Fibroblast of skin of back (primary cell): ENCODE measurements at places on chromosomes 3 and 15.

DNA sequence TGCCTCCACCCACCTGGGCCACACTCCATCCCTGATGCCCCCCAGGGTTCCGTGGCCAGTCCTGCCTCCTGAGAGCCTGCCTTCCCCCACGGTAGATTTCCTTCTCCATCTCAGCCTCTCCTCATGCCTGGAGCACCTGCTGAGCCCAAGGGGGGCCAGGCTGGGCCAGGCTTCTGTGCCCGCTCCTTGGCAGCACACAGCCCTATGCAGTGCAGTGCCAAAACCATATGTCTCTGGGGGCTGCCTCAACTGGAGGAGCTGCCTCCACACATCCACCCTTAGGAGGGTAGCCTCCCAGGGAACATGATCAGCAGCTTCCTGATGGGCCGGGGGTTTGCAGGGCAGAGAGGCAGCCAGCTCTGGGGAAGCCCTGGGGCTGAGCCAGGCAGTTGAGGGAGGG lies 24.6 kb upstream of the GATA2 start:
- no peak for DNase-seq

DNA sequence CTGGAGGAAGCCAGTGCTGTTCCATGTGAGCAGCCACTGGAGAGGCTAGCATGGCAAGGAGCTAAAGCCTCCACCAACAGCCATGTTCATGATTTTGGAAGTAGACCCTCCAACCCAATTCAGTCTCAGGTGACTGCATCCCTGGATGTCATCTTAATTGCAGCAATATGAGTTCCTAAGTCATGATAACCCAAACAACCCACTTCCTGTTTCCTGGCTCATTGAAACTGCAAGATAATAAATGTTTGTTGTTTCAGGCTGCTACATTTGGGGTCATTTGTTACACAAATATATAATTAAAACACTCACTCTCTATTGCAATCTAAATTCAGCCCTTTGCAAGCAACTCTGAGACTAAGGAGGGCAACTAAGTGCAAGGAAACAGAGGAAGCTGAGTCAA lies 62.4 kb upstream of the SLC24A5 start:
- DNase-seq, result no peak

DNA sequence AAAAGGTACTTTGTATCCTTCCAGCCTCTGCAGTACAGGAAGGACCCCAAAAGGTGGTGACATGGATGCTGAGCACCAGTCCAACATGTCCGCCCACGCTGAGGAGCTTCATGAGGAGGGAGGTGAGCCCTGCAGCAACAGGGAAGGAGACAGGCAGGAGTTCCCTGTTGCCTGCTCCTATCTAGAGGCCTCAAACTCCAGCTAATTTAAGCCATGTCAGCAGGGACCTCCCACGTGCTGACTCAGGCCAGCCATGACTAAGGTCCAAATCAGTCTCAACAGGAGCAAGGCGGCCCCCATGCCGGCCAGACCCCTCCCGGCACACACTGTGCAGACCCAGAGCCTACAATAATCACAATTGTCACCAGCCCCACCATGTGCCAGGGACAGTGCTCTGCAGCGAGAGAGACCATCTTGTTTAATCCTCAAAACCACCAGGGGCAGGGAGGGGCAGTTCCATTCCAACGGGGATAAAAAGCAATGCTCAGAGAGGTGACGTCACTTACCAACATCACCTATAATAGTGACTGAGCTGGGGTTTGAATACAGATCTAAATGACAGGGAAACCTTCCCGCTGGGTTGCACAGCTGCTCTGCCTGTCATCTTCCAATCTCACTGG lies 54.5 kb upstream of the GATA2 start:
- peak; percentile 75 for DNase-seq

GRCh38 chr3:106575029-106575428 lies 706.2 kb upstream of the CBLB start:
- DNase-seq, result no peak

DNA sequence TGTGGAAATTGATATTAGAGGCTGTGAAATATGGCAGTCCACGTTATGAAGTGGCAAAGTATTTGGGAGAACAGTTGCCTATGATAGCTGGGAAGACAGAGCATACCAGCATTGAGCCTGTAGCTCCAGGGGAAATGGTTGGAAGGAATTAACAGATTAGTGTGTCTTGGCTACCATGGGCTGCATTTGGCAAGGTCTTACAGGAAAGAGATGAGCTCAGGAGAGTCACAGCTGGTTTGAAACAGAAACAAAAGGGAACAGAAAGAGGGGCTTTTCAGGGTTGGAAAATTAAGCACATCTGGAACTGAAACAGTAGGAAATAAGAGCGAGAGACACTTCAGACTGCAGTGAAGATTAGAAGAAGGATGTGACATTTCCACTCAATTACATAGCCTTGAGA lies 141.7 kb downstream of the FBLN2 start:
- no peak for DNase-seq

- no peak for DNase-seq
Measured at GRCh38 chr15:81061490-81062253, 60.9 kb downstream of the TLNRD1 start.

DNA sequence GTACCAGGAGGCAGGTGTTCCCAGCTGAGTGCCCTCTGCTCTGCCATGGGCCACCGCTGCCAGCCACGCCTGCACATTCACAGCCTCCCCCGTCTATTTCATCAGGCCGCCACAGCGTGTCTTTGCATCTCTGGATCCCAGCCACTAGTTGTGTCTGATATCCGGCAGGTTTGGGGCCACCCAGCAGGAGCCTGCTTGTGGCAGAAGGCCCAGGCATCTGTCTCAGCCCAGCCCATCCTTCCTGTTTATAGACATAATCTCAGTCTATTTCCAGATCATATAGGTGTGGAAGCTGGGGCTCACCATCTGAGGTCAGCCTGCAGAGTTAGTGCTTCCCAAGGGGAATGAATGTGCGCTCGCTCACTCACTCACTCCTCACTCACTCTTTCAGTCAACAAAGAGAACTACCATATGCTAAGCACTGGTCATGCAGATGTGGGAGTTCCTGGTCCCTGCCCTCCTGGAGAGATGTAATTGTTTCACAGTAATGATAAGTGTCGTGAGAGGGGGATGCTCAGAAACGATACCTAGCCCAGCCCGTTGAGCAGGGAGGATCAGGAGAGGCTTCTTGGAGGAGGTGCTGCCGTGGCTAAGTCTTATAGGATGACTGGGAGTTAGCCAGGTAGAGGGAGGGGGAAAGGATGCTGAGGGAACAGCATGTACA lies 60.6 kb downstream of the FGD5 start:
- peak; percentile 6 for DNase-seq

DNA sequence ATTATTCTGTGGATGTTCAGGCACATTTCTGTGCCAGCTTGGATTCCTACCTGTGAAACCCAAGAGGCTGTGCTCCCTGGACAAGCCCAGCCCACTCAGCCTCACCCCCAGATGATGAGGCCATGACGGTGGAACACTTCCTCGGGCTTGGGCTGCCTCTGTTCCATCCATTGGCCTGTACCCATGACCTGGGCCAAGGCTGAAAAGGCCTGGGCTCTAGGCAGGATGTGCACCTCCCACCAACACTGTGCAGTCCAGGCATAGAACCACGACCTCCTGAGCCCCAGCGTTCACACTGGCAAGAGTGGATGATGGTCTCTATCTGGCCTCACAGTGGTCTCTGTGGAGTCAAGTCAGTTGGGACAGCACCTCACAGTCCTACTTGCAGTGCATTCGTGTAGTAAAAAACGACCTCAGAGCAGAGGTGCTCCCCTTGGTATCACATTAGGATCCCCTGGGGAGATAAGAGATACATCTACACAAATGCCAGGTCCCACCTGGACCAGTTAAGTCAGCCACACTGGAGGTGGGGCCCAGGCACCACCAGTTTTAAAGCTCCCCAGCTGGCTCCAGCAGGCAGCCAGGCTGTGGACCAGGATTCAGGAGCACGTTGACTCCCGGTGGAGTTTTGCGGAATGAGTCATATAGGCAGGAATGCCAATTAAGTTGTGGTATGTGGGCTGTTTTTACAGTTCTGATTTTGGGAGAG lies 39.0 kb upstream of the IGF1R start:
- peak; percentile 65 for DNase-seq

- peak; percentile 22 for DNase-seq
Measured at GRCh38 chr3:105459566-105460290, 93.0 kb downstream of the ALCAM start.

GRCh38 chr3:24396338-24396737 lies 98.3 kb downstream of the THRB start:
- no peak for DNase-seq

DNA sequence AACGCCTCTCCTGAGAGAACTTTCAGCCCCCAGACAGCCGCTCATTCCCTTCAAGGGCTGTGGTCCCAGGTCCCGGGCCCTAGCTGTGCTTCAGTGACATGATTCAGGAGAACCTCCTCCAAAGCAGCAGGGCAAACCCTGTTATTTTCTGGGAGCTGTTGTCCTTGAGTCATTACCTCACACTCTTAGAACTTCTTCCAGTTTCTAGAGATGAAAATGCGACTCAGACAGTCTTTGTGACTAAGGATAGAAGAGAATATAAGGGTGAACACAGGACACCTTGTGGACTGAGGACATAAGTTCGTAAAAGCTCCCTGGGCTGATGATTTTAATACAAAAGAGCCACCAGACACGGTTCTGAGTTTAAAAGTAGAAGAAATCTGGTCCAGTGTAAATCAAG lies 203.8 kb downstream of the RORA start:
- peak; percentile 59 for DNase-seq

- peak; percentile 40 for DNase-seq
Measured at GRCh38 chr3:119826711-119827608, 45.1 kb downstream of the NR1I2 start.

DNA sequence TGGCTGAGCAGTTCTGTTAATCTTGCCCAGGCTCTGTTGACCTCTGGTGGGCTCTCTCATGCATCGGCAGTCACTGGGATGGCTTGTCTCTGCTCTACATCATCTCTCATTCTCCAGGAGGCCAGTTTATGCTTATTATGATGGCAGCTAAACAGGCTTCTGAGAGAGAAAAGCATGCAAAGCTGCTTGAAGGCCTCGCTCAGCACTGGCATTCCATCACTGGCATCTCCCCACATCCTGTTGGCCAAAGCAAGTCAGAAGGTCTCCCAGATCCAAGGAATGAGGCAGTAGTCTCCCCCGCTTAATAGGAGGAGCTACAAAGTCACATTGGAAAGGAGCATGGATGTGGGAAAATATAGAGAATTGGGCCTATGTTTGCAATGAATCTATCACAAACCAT lies 212.6 kb downstream of the ZNF621 start:
- peak; percentile 28 for DNase-seq

DNA sequence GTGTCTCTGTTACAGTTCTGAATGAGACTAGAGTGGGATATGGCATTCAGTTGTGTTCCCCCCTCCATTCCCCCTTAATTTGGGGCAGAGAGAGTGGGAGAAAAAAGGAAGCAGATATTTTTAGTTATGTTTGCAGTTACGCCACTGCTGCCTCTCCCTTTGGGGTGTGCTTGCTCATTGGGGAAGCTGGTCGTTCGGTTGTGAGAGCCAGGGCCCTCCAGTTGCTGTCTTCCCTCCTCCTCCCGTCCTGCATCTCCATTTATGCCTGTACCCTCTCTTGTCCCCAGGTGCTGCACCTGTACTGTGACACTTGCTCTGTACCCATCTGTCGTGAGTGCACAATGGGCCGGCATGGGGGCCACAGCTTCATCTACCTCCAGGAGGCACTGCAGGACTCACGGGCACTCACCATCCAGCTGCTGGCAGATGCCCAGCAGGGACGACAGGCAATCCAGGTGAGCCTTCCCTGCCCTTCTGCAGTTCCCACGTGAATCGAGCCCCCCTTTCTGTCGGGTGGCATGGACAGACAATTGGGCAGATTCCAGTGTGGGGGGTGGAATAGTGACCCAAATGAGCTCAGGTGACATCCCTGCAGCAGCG lies 55.8 kb downstream of the TRIM71 start:
- no peak for DNase-seq

GRCh38 chr3:132418916-132419315 lies 1.6 kb downstream of the DNAJC13 start:
- DNase-seq, result no peak

DNA sequence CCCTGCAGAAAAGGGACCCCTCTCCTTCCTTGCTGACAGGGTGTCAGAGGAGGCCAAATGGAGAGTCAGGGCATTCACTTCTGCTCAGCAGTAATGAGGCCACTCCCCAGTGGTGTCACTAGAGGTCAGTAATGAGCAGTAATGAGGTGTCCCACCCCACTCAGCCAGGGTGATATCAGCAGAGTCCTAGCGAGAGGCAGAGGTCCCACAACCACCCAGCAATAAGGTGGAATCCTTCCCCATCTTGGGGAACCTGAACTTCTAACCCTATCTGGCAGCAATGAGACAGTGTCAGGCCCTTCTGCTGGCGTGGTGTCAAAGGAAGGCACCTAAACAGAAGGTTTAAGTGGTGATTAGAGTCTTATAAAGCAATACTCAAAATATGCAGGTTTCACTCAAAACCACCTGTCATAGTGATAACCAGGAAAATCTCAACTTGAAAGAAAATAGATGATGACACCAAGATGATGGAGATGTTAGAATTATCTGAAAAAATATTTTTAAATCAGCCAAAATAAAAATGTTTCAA lies 12.9 kb downstream of the OCA2 start:
- DNase-seq, result peak; percentile 60

DNA sequence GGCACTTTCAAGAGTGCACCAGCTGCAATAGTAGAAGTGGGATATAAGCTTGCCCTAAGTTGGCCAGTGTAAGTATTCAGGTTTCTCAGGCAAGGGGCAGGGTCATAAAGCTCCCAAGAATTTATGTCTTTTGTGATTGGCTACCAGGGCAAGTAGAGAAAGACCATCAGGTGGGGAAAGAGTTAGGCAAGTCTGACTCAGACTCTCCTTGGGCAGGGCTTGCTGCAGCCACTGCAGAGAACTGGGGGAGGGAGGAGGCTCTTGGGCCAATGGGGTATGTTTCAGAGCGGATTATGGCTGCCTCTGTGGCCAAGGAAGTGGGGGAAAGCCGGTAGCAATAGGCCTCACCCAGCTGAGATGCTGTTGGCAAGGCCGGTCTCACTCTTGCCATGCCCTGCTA lies 44.6 kb upstream of the SLC25A36 start:
- DNase-seq, result no peak

DNA sequence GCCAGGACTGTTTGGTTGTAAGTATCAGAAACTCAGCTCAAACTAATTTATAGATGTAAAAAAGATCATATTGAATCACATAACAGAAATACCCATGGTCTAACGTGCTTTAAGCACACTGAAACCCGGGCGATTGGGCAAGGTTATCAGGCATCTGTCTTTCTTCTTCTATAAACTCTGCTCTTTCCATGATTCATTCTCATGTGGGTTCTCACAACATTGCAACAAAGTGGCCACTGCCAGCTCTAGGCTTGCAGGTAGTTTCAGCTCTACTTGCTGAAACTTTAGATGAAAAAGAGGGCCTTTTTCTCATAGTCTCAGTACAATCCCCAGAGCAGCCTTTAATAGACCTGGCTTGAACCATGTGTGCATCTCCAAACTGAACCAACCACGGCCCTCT lies 456.1 kb downstream of the MFSD1 start:
- no peak for DNase-seq

GRCh38 chr3:141994856-141995255 lies 118.4 kb downstream of the ATP1B3 start:
- no peak for DNase-seq

GRCh38 chr3:123314359-123315270 lies 112.9 kb downstream of the SEC22A start:
- no peak for DNase-seq

DNA sequence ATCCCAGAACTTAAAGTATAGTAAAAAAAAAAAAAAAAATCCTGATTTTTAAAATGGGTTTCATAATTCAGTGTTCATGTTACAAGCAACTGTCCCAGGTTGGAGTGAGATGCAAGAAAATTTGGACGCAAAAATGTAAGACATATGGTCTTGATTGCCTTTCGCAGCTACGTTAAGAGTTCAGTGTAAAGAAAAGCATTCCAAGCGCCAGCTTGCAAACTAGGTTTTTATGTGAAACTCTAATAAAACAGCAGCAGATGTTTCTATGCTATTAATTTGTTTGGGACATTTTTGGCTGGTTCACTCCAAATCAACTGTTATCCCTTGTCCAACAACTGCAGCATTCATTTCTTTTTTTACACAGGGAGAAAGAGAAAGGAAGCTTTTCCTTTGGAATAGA lies 957.8 kb downstream of the ROBO1 start:
- DNase-seq, result no peak
